AG08395 (cell line): ENCODE measurements at places on chromosomes 1 and 21.

DNA sequence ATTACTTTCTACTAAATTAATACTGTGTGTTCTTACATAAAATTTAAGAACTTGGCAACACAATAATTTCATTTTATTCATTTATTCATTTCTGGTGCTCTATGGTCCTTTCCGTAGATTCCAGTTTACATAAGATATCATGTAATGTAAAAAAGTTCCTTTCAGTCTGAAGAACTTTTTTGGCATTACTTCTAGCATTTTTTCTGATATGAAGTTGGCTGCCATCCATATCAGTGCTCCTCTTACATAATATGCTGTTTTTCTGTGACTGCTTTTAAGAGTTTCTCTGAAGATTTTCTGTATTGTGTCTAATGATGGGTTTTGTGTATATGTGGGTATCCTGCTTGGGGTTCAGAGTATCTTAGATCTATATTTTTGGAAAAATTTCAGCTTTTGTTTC, 34.8 kb downstream of the LIN9 start:
- no peak for DNase-seq

- DNase-seq, result no peak
Measured at GRCh38 chr1:72643142-72643541, 360.8 kb upstream of the NEGR1 start.

- no peak for DNase-seq
Measured at GRCh38 chr21:35005560-35006224, 43.4 kb downstream of the RUNX1 start.

- no peak for DNase-seq
Measured at GRCh38 chr1:203052601-203053000, 26.3 kb downstream of the PPFIA4 start.

DNA sequence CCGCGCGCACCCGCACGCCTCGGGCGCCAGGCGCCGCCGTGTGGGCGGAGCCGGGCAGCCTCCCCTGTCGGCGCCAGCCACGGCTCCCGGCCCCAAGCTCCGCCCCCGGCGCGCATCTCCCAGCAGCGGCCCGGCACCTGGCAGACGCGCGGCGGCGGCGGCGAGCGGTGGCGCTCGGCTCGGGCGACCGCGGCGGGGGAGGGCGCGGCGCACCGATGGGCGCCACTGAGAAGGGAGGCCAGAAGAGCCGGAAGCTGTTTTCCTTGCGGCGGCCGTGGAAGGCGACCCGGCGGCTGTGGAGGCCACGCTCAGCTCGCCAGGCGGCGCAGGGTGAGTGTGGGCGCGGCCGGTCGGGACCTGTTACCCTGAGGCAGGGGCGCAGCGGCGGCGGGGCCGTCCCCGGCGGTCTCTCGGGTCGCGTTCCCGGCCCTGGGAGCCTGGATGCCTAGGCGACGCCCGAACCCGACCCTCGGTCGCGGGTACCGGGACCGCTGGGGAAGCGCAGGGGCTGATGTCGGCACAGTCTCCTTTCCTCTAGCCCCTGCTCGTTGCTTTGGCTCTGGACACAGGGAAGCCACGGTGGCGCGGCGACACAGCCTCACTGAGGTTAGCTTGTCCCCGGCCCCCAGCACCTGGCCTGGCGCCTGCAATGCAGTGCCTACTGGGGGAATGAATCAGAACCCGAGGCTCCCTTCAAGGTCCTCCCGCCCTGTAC, 54.9 kb upstream of the DNAJC6 start:
- peak; percentile 87 for DNase-seq

DNA sequence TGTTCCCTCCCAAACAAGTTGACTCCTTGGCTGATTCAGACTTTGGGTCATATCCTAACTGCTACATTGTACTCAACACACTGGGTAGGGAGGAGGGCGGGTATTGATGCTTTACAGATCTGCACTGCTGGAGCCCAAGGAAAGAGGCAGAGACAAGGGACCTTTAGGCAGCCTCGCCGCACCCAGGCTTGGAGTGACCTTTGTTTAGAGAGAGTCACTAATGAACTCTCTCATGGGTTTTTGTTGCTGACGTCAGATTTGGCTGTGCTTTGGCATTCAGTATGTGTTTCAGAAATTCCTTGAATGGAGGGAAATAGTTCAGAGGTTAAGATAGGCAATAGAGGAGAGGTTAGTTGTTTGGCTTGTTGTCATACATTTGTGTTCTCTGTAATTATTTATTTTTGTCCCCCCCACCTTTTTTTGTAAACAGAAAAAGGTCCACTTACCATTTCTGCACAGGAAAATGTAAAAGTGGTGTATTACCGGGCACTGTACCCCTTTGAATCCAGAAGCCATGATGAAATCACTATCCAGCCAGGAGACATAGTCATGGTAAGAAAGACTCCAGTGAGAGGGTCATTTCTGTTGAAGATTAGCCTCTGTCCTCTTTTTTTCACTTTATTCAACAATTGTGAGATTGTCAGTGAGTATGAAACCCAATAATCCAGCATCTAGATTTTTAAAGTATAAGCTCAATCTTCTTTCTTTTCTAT, 116.1 kb downstream of the ATP5PO start:
- no peak for DNase-seq

DNA sequence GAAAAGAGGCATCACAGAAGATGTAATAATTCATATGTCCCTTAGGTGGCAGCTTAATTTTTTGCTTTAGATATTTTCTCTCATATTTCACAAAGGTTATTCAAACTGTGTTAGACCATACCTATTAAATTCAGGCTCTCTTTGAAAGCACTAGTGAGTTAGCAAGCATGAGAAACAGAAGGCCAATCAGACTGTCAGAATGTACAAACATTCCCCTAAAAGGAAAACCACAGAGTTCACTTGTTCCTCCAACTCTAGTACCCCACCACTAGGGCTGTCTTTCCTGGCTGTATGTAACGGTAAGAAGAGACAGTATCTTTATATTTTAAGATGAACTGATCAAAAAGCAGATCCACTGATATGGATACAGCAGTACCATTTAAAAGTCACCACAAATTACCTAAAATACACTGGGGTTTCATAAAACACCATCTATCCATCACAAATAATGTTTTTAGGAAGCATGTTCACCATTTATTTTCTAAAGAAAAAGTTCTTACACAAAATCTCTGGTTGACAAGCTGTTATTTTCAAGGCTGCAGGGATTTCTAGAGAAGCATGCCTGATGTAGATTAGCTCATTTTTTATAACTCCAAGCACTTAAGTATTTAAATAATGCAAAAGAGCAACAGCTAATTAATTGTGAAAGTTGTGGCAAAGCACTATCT, 1.8 kb downstream of the ARPC5 start:
- peak; percentile 58 for DNase-seq

DNA sequence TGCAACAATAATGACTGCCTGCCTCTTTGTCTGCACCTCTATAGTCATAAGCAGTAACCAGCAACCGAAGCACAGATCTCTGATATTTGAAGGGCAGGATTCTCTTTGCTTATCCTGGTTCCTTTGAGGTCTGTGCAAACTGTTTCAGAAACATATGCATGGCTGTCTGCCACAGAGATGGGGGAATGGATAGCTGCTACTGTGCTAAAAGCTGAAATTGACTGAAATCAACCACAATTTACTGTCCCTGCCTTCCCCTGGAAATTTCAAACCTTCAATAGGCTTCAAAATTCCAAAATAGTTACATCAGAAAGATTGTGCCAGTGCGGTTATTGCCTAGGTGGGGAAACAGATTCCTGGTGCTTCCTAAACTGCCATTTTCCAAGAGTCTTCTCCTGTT, 136.8 kb upstream of the GORAB start:
- DNase-seq, result no peak

- peak; percentile 67 for DNase-seq
Measured at GRCh38 chr21:34351786-34352241, 12.0 kb upstream of the KCNE2 start.

- DNase-seq, result peak; percentile 96
Measured at GRCh38 chr1:958823-959730, at the start of gene NOC2L. Gene NOC2L, minus strand, starts transcription at chr1:959256. Its CDS starts 16 bp downstream, at chr1:959240.

DNA sequence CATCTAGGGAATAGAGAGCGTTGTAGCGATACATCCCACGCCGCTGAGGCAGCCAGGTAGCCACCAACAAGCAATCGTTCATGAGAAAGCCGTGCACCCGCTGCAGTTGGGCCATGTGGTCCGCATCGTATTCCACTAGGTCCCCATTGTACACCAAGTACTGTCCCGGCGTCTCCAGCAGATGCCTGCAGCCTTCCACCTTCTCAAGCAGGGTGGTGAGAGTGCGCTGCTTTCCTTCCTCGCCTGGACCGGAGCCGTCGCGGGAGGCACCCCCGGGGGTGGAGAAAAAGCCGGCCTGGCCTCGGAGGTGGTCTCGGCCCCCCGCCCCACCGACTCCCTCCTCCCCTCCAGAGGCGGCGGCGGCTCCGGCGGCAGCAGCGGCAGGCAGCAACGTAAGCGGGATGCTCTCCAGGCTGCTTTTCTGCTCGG, 595 bp downstream of the EXOC8 start:
- no peak for DNase-seq

- no peak for DNase-seq
Measured at GRCh38 chr1:170210142-170210541, 64.4 kb downstream of the NTMT2 start.

DNA sequence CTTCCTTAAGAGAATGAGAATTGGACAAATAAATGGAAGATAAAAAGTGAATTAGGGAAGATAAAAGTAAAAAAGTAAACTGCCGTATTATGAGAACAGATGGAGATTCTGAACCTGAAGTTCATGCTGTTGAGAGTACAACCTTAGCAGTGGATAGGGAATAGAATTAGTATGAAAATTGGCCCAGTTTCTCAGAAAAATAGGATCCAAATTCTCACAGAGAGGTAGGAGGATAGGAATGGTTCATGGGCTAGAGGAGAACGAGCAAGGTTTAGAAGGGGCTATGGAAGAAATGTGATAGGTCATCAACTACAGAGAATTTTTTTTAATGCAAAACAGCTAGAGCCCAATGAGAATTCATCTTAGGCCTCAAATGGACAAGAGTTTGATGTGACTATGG, 42.3 kb downstream of the COL24A1 start:
- DNase-seq, result no peak

DNA sequence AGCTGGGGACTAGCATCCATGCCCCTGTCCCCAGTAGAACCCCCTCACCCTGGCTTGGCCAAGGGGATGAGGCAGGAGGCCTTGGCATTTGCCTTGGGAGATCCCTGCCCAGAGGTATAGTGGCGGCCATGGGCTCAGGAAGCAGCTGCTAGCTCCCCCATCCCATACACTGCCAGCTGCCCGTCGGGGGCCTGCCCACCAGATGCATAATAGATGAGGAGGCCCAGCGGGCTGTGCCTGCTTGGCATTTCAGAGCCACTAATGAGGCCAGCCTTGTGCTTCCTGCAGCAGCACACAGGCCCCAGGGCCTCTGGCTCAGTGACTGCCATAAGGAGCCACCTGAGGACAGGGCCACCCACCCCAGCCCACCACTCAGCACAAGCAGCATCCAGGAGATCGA, 23.6 kb downstream of the RAP1GAP start:
- DNase-seq, result no peak

DNA sequence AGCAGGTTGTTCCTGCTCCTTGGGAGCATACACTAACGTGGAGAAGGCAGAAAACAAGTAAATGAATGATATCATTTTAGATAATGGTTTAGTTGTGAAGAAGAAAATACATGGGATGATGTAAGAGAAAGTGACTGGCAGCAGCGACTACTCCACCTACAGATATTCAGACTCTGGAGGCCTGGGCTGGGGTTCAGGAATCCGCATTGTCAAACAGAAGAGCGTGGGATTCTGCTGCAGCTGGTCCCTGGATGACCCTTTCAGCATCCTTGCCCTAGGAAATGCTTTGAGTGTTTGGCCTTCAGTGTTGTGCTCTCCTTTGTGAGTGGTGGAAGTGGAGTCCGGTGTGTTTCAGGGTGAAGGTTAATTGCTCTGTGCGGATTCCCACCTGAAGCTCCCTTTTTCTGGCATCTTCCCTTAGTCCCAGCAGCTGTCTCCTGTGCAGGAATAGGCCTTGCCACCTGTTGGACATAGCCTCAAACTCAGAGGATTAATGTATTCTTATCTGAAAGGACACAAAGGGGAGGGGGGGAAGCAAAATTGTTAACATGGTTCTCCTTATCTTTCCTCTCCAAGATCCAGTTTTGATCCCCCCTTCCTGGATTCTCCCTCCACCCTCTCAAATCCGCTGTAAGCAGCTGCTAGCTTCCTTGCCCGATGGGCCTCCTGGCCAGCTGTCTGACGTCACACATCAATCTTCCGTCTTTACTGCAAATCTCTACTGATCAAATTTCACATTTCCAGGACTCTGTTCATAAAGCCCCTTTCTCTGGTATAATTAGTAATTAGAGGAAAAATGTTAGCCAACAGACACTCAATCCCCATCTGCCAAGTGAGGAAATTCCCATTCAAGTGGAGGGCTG, 68.3 kb upstream of the SPAG17 start:
- no peak for DNase-seq

GRCh38 chr21:35275776-35276175, 226.7 kb upstream of the RUNX1 start:
- no peak for DNase-seq

- no peak for DNase-seq
Measured at GRCh38 chr21:44477712-44478111, 22.4 kb downstream of the LRRC3 start.

DNA sequence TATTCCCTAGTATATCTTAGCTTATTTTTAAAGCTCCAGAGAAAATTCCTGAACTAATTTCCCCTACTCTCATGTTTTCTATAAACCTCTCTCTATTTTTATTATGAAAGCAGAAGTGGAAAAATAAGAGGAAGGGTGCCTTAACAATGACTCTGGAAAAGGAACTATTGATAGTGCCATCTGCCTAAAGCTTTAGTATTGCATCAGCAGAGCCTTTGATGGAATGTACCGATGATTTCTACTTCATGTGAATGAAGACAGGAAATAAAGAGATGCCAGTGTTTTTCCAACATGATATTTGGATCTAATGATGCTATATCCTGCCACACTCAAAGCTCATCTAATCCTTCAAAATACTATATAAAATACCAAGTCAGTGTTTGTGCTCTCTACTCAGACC, 35.1 kb downstream of the TNFSF18 start:
- DNase-seq, result no peak
